ENCODE measurements at places on chromosomes 5 and 9.

DNA sequence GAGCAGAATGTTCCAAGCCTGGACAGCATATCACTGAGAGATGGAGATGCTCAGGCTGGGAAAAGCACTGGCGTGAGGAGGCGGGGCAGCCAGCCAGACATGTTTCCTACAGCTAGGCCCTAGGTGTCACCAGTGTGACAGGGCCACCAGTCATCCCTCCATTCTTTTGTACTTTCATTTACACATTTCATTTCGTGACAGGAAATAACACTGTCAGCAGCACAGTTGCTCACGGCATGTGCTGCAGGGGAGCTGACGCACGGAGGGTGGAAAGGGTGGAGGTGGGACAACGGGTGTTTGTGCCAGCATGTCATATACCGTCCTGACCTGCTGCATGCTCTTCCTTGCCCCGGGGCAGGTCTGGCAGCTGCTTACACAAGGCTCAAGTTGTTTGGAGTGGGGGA, 14.8 kb upstream of the CEMIP2 start:
- peak; percentile 36 for DNase-seq

- DNase-seq: no peak
These were observed 152.8 kb downstream of the ADAMTS12 start for GRCh38 chr5:33738967-33739366.

- no peak for DNase-seq
These were observed 978 bp downstream of the P4HA2 start for GRCh38 chr5:132226516-132227234.

DNA sequence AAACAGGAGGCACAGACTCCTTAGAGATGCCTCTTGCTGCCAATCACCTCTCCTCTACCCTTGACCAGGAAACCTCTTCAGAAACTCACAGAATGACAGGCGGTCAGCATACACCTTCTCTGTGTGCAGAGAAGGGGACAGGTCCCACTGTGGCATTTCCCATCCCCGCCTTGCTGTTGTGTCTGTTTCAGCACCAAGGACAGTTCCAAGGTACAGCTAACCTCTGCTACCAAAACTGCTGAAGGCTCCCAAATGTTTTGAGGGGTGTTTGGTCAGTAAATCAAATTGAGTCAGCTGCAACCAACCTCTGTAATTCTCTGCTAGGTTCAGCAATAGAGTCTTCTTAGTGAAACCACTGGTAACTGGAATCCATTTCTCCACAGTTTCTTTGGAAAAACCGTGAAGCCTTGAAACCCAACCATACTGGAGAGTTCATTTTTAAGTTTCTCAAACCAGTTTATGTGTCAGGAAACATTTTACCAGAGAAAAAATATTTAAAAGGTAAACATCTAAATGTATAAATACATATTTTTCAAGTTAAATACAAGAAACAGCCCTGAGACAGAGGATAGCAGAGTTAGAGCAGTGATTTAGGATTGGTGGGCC, 122.0 kb downstream of the DRD1 start:
- peak; percentile 2 for DNase-seq

GRCh38 chr9:18427691-18428090, 46.3 kb upstream of the ADAMTSL1 start:
- no peak for DNase-seq

DNA sequence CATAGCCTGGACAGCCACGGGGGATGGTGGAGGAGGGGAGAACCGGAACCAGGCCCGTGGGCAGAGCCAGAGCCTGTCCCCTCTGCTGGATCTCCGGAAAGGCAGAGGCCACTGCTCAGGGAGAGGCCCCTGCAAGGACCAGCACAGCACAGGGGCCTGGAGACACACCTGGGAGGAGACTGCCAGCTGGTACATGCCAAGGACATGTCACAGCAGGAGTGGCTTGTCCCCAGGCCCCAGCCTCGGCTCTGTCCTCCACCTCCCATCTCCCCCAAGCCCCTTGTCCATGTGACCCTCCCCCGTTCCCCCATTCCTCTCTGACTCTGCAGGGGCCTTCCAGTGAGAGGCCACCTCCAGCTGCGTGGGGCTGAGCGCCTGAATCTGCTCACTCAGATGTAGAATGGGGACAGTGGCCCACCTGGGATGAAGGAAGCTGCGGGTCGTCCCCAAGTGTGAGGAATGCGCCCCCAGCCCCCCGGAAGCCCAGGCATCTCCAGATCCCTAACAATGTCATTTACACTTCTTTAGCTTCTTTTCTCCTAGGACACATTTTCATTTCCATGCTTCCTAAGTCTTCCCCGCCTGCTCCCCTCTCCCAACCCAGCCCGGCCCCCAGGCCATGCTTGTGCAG, 349.6 kb upstream of the IRX2 start:
- no peak for DNase-seq

DNA sequence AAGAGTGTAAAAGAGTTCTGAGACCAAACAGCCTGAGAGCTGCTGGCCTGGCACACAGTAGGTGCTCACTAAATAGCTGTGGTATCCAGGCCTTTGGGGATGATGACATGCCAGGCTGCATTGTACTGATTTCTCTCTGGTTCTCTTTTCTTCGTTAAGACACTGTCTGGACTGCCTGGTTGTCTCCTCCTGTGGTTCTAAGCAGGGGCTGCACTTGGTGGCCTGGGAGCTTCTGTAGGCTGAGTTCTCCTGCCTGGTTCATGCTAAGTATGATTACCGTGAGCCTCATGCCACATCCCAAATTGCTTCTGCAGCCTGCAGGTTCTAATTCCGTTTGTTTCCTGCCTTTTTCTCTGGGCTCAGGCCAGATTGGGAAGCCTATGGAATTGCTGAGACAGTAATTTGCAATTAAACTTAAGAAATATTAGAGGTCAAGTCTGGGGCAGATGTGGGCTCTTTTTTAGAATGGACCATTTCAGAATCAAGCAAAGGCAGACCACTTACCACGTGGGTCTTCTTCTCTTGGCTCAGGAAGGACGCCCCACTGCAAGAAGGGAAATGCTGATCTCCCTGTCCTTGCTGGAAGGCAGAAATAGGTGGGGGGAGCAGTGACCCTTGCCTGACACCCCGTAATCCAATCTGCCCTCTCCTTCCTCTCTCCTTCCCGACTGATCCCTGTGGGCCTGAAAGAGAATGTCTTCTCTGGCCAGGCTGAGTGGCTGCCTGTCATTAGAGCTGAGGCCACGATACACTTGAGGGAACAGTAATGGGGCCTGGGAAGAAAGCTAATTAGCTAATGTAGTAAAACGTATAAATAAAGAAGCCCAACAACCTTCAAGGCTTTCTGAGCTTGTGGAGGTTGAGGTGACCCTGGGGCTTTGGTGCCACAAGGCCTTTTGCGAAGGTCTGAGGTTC, 21.9 kb upstream of the BOD1 start:
- no peak for DNase-seq

- no peak for DNase-seq
These were observed 270.4 kb downstream of the ARHGAP26 start for GRCh38 chr5:143040622-143041021.

GRCh38 chr5:148237785-148238417, 424 bp upstream of the MARCOL start:
- DNase-seq: no peak

GRCh38 chr5:22986281-22986680, 133.1 kb upstream of the CDH12 start:
- no peak for DNase-seq

DNA sequence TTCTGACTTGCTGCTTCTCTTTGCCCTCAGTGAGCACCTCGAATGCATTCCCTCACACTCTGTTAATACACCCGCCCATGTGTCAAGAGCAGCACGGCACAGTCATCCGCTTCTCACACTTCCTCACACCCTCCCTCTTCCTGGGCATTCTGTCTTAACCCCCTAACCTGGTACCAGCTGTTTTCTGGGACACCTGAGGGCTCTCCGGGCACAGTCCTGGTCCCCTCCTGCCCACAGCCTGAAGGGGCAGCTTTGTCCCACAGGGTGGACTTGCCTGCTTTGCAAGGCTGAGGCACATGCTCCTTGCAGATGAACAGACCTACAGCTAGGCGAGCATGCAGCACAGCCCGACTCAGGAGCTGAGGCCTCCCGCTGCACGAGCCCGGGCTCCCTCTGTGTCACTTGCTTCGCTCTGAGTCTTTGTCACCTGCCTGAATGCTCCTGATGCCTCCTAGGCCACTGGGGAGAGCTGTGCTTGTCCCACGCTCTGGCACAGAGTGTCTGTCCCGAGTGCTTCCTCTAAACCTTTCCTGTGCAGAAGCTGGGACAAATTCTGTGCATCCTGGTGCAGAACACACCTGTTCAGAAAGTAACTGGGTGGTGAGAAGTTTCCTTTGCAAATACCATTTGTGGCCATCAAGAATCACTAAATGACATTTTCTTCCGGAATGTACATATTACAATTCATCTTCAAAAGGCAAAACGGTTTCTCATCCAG, 47.8 kb downstream of the AHRR start:
- DNase-seq: no peak

DNA sequence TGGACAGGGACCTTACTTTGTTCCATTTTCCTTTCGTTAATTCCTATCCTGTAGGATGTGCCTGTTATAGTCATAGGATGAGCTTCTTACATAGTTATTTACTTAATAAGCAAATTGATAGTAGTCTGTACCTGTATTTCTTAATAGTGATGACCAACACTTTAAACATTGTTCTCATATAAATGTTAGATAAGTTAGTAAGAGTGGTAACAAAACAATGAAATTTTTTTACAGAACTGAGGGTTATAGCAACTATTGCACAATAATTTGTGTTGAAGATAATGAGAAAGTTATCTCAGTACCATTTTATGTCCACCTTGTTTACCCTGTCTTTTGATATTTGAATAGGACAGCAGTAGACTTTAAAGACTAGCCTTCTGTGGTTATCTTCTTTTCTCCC, 162.9 kb upstream of the ELL2 start:
- DNase-seq: no peak

DNA sequence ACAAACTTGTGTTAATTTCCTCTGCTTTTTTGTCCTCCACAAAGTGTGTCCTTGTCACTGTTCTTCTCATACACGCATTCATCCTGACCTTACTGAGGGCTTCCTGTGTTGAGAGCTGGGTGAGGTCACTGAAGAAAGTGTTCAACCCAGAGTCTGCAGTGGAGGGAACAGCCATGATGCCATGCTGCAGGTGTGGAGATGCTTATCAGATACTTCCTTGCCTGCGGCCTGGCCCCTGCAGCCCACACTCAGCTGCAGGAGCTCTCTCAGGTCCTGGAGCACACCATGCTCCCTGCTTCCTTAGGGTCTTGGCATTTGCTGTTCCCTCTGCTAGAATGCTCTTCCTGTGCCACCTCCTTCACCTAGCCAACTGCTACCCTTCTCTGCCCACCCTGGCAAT, 108.1 kb upstream of the SPRY4 start:
- no peak for DNase-seq

DNA sequence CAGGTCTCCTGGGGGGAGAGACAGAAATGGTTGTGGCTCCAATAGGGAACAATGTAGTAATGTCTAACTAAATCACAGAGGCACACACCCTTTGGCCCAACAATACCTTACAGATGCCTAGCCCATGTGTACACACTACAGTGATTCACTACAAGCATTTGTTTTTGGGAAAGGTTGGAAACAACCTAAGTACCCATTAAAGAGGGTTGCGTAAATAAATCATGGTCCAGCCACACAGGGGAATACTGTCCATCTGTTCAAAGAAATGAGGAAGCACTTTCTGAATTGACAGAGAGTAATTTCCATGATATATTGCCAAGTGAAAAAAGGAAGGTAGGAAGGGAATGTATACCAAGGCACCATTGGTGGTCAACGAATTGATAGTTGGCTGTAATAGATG, 22.0 kb upstream of the GTF3C5 start:
- DNase-seq: no peak

- no peak for DNase-seq
These were observed 131.2 kb downstream of the SPOCK1 start for GRCh38 chr5:137367951-137368350.

- DNase-seq: peak; percentile 66
These were observed 58.2 kb downstream of the RICTOR start for GRCh38 chr5:39015743-39016586.

GRCh38 chr9:105459336-105459735, 11.5 kb downstream of the FSD1L start:
- no peak for DNase-seq

DNA sequence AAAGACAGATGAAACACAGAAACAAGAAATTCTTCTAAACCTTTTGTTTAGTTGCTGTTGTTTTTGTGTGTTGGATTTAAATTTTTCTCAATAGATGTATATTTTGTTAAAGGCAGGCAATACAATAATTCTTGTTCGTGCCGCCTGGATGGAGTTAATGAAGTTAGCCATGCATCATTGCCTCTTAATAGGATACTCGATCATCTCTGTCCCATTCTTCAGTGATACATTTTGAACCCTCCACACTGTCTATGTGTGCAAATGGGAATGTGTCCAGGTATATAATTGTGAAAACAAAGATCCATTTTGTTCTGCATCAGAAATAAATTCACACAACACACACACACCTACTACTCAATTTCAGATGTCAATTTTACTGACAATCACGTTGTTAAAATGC, 186.6 kb upstream of the ADAMTS16 start:
- no peak for DNase-seq

DNA sequence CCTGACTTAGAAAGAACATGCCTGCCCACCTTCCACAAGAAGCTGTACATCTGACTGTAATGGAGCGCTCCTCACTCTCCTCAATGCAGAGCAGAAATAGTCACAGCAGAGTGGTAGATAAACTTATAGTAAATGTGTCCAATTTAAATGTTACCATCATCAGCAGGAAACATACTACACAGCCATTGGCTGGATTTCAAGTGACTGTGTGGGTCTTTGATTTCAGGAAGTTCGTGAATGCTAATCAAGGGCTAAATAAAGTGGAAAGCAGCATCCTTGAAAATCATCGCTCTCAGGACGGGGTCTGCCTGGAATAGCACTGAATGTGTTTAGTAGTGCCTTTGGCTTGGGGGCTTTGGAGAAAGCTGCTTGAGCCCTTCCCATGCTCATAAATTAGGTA, 32.4 kb upstream of the CRHBP start:
- no peak for DNase-seq

GRCh38 chr5:45093377-45093776, 284.6 kb downstream of the MRPS30 start:
- DNase-seq: no peak

DNA sequence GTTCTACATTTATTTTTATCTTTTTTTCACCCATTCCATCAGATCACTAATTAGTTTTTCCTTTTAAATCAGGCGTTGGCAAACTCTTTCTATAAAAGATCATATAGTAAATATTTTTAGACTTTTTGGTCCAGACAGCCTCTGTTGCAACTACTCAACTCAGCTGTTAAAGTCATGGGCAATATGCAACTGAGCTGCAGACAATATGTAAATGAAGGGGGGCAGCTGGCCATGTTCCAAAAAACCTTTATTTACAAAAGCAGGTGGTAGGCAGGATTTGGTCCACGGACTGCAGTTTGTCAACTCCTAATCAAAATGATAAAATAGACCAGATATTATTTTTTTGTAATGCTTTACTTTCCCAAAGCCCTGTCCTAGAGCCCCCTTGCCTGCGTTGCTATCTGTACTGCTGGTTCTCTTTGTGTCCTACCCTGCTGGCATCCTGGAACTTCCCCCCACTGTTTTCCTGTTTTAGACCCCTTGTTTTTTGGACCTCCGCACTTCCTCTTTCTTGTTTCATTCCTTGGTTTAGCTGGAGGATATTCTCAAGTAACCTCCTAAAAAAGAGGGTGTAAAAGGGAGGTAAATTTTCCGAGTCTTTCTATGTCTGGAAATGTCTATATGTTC, 24.7 kb upstream of the TNFSF8 start:
- no peak for DNase-seq
